Keratinocyte (primary cell): ENCODE measurements at places on chromosomes 16 and 17.

DNA sequence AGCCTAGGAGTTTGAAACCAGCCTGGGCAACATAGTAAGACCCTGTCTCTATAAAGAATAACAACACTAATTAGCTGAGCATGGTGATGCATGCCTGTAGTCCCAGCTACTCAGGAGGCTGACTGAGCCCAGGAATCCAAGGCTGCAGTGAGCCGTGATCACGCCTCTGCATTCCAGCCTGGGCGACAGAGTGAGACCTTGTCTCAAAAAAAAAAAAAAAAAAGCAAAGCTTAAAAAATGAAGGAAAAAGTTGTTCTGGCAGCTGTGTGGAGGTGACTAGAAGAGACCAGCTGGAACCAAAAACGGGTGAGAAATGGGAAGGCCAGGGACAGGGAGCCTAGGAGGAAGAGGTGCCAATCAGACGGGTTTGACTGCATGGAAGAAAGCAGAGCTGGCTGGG is 4.2 kb downstream of the BCL7C start:
- DNase-seq: no peak

GRCh38 chr17:45651145-45651709 is 132.9 kb upstream of the CRHR1 start:
- no peak for DNase-seq

- DNase-seq: no peak
Measured at GRCh38 chr16:86632206-86632605, 53.9 kb downstream of the FOXL1 start.

DNA sequence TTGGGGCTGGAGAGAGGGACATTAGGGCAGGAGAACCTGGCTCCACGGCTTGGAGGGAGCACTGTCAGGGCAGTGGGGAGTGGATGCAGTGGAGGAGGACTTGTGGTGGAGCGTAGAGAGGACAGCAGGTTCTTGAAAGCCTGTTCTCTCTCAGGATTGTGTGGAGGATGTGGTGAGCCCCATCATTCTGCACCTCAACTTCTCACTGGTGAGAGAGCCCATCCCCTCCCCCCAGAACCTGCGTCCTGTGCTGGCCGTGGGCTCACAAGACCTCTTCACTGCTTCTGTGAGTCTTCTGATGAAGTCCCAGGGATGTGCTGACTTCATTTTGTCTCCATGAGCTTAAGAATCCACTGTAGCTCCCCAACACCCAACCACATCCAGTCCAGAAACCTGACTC is 13.5 kb downstream of the COX6A2 start:
- DNase-seq: no peak

GRCh38 chr16:72291121-72291520 is 119.2 kb upstream of the PMFBP1 start:
- peak; percentile 13 for DNase-seq

DNA sequence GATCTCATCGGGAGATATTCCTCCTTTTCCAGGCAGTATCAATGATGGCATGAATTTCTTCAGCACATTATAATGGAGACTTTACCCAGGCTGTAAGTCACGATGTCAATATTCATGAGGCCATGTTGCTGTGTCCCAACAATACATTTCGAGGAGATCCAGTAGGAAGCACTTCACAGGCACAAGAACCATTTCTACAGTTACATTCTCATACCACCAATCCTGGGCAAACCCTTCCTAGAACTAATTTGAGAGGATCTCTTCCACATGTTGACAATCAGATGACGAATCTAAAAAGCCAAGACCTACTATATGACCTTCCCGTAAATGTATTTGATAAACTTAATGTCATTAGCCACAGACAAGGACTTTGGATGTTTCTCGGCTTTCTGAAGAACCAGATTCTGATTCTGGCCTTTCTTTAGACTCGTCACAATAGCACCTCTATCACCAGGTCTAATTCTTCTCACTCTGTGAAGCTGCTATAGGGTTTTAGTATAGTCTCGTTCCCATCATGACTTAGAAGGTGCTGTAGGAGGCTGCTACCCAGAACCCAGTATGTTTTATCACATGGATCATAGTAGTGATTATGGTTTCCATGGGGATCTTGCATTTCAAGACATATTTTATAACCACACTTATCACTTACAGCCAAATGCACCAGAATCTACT is 40.2 kb downstream of the C16orf87 start:
- no peak for DNase-seq

DNA sequence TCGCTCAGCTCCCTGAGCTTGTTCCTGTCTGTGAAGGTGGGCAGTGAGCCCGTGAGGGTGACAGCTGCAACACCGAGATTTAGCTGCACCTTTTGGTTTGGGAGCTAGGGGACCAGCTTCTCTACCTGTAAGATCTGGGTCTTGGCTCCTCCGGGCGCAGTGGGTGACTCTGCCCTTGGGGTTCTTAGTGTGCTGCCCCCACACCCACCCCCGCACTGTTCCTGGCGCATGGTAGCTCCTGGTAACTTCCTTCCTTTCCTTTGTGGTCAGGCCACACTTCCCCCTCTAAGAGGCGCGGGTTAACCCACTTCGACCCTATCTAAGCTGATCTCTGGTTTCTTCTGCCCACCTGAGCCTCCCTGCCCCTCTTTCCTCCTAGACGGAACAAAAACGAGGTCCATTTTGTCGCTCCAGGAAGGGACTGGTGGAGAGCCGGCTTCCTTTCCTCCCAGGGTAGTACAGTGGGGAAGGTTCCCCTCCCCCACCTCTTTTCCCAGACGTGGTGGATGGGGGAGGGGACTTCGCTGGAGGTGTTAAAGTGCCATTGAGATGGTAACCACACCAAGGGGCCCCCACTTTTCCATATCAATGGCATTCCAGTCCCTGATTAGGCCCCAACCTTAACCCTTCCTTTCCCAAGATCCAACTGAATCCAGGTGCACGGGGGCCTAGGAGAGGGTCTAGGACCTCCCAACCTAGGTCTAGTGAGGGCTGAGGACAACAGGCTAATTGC is 4.6 kb upstream of the CLDN9 start:
- DNase-seq: no peak

- DNase-seq: no peak
Measured at GRCh38 chr17:49746791-49747490, 17.0 kb downstream of the FAM117A start.

DNA sequence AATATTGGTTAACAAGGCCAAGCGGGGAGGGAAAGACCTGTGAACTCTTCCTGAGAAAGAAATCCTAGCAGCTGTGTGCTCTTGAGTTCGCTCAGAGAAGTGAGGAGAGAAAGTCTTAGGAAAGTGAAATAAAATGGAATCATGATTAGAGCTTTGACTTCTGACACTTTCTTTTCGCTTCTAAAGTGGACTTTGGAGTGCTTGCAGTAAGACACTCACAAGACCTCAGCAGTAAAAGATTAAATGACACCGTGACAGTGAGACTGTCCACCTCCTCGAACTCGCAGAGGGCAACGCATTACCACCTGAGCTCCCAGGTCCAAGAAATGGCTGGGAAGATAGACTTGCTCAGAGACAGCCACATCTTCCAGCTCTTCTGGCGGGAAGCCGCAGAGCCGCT is 71.2 kb downstream of the RNF213 start:
- no peak for DNase-seq

DNA sequence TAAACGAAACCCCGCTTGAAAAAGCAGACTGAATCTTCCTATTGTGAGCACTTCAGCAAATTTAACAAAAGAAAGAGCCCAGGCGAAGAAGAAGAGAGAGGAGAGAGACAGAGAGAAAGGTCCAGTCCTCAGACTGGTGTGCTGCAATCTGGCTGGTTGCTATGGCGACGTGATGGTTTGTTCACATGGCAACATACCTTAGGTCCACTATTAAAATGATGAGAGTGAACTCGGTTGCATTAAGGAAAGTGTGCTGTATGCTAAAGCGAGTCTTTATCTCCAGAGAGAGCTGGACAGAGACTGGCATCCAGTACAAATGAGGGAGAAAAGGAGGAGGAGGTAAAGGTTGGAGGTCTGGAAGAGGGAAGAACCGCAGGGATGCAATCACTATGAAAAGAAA is 271.8 kb upstream of the ZFHX3 start:
- DNase-seq: no peak

- DNase-seq: no peak
Measured at GRCh38 chr17:50329716-50330115, 16.2 kb upstream of the XYLT2 start.

DNA sequence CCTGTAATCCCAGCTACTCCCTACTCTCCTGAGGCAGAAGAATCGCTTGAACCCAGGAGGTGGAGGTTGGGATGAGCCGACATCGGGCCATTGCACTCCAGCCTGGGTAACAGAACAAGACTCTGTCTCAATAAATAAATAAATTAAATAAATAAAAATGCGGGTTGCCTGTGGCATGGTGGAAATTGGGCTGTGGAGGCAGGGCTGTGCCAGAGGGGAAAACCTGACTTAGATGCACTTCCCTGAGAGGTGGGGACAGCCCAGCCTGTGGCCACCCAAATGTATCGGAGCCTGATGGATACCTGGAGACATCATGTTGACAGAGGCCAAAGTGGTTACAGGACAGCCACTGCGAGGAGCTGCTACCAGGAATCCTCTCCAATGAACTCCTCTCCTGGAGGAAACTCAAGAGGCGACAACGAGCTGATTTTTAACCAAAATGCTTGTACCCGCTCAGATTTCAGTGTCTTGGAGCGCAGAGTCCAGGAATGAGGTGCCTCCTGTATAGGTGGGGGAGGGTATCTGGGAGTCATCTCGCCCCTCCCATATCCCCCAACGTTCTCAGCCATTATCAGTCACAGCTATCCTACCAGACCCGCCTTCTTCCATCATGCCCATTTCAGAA is 32.3 kb downstream of the DDX19A start:
- no peak for DNase-seq

DNA sequence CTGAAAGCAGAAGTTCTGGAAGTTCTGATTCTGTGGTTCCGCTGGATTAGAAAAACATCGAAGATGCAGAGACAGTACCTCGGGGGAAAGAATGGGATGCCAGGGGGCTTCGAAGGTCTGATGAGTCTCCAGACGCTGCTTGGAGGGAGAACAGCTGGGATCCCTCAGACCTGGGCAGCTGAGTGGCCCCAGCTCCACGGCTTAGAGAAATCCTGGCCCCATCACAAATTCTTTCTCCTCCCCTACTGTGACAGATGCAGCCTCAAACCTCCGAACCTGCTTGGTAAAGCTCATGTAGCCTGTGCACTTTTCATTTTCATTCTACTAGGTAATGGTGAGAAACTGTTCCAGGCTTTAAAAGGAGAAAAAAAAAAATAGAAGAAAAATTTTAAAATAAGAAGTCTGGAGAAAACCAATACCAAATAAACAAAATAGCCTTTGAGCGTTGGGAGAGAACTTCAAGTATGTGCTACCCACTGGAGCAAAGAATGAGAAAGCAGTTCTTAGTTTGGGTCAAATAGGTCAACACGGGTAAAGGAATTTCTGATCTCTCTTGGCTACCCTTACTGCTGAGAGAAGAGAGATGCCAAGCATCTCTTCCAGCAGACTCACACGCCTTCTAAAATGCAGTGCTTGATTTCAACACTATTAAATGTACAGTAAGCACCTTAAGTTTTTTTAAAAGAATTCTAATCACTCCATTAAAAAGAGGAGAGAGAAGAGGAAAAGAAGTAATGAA is 19.9 kb downstream of the MAF start:
- no peak for DNase-seq

DNA sequence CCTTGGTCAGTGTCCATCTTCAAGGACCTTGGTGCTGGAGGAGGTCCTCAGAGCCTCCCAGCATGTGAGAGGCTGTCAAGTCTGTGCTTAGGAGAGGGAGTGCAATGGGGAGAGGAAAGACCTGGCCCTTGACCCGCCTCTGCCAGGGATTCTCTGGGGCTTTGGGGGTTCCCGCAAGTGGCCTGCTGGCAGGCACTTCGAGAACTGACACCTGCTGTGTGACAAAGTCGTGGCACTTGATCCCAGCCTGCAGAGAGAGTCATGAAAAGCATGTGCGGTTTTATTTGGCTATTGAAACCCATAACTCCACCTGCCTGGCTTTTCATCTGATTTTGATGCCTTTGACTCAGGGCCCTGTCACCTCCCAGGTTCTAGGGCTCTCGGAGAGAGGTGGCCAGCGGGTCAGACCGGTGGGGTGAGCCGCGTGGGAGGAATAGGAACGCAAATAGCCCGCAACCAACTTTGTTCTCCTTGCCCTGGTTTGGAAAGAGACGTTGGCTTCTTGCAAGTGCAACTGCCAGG is 42.8 kb upstream of the GSE1 start:
- DNase-seq: no peak

DNA sequence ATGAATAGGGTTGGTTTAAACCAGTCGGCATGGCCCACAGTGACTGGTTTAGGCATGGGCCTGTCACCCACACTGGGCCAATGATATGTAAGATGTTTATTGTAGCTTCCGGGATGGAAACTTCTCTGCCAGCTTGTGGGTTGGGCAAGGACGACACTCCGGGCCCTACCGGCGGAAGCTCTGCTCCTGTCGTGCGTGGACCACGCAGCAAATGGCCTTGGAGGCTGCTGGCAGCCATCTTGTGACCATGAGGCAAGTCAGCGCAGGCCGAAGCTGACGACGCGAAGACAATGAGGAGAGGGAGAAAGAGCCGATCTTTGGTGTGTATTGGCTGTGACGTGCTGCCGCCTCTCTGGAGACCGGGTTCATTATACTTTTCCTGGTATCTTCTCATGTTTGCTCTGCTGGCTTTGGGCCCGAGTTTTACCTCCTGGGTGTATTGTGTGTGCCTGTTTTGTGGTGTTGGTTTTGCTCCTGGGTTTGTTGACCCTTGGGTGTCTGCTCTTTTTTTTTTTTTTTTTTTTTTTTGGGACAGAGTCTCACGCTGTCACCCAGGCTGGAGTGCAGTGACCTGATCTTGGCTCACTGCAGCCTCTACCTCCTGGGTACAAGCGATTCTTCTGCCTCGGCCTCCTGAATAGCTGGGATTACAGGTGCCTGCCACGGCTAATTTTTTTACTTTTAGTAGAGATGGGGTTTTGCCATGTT is 15.4 kb downstream of the SLC25A10 start:
- DNase-seq: no peak

- peak; percentile 13 for DNase-seq
Measured at GRCh38 chr16:52912565-52913173, 140.0 kb downstream of the CHD9NB start.
